ENCODE measurements at places on chromosomes 12 and 14.

DNA sequence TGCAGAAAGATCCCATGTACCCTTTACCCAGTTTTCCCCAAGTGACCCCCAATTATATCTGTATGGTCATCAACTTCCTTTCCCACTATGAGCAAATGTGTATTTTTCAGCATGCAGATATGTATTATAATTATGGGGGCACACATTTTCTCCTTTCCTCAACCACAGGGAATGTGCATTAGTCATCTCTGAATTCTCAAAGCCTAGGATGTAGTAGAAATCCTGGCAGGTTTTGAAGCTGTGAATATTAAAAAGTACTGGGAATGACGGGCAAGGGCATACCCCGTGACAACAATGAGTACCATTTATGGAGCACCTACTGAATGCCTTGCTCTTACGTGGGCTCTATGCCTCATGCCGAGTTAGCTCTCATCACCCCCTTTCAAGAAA, 71.5 kb downstream of the VWF start:
- DNase-seq: no peak

DNA sequence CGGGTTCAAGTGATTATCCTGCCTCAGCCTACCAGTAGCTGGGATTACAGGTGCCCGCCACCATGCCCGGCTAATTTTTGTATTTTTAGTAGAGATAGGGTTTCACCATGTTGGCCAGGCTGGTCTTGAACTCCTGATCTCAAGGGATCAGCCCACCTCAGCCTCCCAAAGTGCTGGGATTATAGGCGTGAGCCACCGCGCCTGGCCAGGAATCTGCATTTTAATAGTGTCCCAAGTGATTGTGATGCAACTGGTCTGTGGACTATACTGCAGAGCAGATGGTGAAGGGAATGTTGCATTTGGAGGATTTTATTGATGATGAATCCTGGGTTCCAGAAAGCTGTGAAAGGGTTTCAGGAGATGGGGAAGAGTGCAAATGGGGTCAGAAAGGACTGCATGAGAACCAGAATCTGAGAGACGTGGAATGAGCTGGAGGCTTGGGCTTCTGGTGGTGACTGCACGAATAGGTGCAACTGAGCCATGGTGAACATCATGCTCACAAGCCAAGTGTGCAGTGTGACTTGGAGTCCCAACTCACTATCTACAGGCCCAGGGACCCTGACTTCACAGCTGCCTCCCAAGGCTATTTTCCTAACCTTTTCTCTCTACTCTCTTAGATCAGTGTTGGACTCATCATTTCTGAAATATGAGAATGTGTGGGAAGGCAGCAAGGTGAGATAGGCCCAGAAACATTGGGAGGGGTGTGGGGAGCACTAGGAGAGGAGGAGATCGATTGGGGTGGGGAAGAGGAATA, 4.5 kb downstream of the RPS26 start:
- no peak for DNase-seq

GRCh38 chr12:65761301-65761700, 63.0 kb upstream of the HMGA2 start:
- DNase-seq: no peak

DNA sequence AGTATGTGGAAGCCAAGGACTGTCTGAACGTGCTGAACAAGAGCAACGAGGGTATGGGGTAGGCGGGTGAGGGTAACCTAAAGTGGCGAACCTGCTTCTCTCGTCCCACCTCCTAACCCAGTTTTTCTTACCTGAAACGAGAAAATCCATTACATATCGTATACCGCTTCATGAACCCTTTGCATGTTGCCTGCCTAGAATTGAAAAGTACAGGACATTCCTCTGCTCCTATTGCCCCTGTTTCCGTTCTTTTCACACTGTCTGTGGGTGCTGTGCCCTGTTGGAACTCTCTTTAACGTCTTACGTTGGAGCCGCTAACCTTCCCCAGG, 513 bp downstream of the PFDN5 start:
- DNase-seq: no peak

DNA sequence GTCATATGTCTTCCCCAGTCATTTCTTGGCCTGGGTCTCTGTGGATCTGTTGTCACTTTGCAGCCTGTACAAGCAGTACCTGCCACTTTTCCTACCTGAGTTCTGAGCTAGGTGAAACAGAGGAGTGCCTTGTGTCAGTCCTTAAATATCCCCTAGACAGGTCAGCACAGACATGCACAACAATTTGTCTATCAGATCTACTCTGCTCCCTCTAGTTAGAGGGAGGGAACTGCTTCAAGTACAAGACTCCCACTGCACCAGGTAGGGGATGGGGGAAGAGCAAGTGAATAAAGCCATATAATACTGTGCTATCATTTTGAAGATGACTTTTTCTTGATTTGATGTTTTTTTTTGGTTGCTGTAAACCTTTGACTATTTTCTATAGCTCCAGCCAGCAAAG, 39.4 kb downstream of the MIPOL1 start:
- no peak for DNase-seq

- DNase-seq: no peak
Measured at GRCh38 chr12:102874819-102875218, 42.2 kb downstream of the PAH start.

DNA sequence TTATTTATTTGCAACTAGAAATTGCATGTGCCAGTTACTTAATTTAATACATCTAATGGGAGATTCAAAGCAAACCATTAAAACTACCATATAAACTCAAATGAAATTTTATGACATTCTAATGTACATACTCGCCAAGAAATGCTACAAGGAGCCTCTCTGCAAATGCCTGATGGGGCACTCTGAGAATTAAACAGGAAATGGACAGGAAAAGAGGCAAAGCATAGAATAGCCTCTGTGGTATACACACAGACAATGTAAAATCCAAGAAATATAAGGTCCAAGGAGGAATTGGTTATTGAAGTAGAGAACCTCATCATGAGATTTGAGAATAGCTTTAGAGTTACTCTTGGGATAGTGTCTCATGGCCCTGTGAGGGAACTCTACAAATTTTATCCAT, 41.2 kb downstream of the RAB21 start:
- no peak for DNase-seq
